ENCODE measurements at places on chromosomes 4 and X.

DNA sequence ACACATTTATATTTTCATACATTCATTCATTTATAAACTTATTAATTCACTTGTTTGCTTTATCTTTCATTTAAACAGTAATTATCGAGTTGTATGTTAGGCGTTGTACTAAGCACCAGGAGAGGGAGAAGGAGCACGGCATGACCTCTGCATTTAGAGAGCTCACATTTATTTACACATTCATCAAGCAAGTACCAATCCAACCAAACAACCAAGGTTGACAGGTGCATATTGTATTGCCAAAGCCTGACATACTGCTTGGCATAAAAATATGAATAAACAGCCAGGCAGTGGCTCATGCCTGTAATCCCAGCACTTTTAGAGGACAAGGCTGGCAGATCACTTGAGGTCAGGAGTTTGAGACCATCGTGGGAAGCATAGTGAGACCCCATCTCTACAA, 37.0 kb upstream of the CLNK start:
- no peak for DNase-seq

DNA sequence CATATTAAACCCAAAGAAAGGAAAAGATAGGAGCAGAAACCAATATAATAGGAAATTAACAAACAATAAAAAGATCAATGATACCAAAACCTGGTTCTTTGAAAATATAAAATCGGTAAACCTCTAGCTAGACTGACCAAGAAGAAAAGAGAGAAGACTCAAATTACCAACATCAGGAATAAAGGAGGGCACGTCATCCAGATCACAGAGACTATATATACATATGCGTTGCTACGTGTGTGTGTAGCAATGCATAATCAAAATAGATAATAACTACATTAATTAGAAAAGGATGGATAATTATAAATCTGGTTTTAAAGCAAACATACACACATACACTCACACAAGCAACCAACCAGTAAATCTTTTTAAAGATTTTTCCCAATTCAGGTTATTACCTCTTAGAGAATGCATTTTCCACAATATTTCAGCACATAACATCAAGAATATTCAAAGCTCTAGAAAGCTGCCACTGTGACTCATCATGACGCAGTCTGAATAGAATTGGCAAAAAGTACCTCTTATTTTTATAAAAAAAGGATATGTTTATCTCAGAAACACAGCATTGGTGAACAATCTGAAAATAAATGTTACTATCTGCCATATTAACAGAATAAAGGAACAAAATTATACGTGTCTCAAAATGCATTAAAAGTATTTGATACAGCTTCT, 41.4 kb upstream of the USP9X start:
- no peak for DNase-seq

DNA sequence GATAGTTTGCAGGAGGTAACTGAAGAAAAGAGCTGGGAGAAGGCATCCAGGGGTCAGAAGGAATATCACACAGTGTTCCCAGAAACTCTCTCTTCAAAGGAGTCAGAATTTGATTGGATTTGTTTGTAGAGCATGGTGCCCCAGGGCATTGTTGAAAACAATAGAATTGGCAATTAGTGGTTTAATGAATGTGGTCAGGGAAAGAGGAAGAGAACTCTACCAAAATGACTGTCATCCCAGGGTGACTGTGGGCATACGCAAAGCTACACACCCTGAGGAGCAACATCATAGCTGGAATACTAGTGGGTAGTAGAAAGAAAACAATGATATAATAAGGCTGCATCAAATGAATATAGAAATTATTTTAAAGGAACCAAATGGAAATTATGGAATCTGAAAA, 21.5 kb downstream of the TNIP2 start:
- no peak for DNase-seq

GRCh38 chrX:1283741-1284140, 15.1 kb downstream of the CSF2RA start:
- no peak for DNase-seq

- DNase-seq: no peak
Observed at GRCh38 chrX:27163236-27163635, 299.9 kb downstream of the PPP4R3C start.

DNA sequence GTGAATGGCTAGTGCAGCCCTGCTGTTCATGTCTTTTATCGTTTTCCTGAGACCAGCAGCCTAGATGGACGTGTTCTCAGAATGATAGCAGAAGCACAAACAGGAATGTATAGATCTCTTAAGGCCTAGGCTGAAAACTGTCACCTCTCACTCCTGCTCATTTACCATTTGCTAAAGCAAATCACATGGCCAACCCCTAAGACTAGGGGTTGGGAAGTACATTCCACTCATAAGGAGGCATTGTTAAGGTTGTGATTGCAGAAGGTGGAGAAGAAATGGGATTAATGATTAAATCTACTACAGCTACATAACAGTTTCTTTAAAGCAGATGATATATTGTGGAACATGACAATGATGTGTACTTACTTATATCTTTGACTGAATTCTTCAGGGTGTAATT, 536.8 kb upstream of the FTHL17 start:
- DNase-seq: no peak

DNA sequence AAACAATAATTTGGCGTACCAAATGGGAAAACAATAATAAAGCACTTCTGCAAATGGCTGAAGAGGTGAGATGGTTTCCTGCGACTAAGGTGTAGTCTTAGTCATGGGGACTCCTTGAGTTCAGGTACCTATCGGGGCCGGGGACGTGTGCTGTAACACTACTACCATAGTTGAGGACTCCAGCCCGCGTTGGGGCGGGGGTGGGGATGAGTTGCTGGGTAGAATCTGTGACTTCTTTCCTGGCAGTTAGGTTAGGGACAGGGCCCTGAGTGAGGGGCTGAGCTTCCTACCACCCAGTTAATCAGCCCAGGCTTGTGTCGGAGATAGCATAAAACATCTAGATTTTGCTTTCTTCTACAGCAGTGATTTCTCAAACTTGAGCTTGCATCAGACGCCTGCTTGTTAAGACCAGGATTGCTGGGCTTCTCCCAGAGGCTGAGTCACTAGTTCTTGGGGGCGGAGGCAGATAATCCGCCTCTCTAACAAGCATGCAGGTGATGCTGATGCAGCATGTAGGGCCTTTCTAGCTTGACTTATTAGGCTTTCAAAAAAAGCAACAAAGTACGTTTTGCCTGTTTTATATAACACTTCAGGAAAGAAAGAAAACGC, 30.2 kb downstream of the RBBP7 start:
- no peak for DNase-seq

DNA sequence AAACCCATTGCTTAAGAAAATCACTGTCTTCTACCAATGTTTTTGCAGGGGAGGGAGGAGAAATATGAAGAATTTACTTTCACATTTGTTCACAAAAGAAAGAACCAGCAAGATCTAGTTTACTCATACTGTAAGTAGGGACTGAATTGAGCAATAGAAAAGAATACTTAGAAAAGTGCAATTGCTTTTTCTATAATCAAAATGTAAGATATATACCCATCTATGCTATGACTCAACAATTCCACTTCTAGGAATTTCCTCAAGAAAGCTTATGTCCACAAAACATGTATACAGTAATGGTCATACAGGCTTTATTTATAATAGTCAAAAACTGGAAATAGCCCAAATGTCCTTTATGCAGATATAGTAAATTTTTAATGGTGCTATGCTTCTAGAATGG, 196.4 kb downstream of the LRBA start:
- no peak for DNase-seq

DNA sequence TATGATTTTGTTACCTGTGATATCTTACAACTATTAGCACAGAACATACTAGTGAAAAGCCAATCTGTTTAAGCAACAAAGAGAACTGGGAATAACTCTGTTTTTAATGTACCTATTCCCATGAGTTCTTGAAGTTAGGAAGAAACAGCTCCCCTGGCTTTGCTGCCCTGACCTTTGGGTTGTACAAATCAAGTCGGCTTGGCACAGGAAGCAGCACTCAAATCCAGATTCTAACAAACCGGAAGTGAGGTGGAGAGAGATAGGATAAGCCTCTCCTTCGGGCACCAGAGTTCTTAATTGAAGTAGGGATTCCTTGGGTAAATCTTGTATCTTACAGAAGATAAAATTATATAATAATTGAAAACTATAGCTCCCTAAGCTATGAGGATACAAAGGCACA, 144.8 kb upstream of the CPEB2 start:
- no peak for DNase-seq

DNA sequence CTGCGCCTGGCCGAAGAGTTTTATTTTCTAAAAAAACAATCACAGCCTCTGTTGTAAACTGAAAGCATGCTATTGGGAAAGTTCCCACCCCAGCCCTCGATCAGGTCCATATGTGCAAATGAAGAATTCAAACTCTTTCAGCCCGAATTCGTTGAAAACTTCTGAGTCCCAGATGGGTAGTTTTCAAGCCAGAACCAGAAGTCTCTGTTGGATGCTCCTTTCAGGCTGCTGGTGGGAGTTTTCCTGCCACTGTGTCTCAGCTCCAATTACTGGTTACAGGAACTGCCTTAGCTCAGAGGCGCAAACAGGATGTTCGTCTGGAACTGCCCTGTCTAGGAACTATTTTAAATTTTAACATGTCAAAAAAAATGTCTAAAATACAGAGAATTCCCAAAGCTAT, 9.3 kb upstream of the ALG13 start:
- no peak for DNase-seq

DNA sequence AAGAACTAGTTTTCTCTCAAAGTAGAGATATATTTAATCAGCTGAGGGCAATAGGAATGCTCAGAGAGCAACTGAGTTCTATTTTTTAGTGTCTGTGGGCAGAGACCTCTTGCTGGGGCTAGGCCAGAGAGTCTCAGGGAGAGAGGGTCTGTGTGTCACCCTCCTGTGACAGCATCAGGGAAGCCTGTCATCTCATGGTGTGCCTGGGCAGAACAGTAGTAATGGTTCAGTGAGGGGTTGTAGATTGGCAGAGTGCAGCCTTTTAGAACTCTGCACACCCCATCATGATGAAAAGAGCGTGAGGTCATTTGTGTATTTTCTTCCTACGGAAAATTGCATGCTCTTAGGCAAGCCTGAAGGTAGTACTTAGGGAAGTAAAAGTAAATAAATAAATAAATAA, 1396.5 kb upstream of the AGA start:
- DNase-seq: no peak

- DNase-seq: no peak
Observed at GRCh38 chrX:21509912-21510311, 135.7 kb downstream of the CNKSR2 start.

- no peak for DNase-seq
Observed at GRCh38 chr4:3123181-3123671, 48.7 kb downstream of the HTT start.

- DNase-seq: peak; percentile 61
Observed at GRCh38 chr4:173013232-173013930, 155.2 kb upstream of the GALNT7 start.

- no peak for DNase-seq
Observed at GRCh38 chr4:101158134-101158482, 189.2 kb downstream of the PPP3CA start.

- DNase-seq: no peak
Observed at GRCh38 chr4:81237791-81238190, 22.8 kb upstream of the PRKG2 start.

DNA sequence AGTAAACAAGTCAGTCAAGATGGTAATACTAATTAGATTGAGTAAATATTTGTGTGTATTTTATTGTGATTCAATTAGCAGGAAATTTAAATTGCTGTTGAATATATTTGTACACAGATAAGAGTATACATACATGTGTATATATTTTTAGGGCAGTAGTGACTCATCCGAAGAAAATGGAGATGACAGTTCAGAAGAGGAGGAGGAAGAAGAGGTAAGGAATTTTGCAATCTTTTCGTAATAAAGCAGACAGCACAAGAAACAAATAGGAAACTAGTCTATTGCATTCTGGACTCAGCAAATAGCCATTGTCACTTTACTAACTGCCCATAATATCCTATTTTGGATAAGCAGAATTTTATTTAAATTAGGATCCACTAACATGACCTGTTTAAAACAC, 6.6 kb downstream of the IBSP start:
- no peak for DNase-seq

GRCh38 chrX:131734621-131735020, 190.7 kb downstream of the OR13H1 start:
- DNase-seq: no peak

DNA sequence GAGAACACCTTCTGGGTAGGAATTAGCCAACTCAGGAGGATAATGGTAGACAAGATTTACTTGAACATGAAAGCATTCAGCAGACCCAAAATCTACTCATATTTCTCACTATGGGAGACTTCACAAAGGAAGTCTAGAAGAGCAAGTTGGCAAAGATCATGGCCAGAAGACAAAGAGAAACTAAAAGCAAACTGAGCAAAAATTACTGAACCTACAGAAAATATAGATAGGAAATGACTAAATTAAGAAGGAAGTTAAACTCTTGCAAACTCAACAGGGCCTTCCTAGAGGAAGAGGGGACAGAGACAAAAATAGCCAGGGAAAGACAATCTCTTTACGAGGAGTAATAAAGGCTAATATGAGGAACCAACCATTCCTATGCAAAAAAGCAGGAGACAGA, 18.7 kb downstream of the CORIN start:
- DNase-seq: no peak

DNA sequence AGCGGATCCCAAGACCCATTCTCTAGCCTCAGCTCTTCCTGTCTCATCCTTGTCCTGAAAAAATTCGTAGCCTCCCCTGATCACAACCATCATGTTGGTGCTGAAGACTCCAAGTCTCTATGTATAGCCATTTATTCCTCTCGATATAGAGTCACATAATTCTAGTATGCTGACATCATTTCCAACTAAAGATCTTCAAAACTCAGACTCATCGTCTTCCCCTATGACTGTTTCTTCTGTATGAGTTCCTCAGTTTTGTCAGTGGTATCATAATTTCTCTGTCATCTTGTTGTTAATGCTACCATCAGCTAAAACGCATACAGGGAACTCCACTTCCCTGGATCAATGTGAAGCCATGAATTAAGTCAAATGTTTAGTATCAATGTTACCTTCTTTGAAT, 41.2 kb downstream of the UNC5C start:
- no peak for DNase-seq

DNA sequence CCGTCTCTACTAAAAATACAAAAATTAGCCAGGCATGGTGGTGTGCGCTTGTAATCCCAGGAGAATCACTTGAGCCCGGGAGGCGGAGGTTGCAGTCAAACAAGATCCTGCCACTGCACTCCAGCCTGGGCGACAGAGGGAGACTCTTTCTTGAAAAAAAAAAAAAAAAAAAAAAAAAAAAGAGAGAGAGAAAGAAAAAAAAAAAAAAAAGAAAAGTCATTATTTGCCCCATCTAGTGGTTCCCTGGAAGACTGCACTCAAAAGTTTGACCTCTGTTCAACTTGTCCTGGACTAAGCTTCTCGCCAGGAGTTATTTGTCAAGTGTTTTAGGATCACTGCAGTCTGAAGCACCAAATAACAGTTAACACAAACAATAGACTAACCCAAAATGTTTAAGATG, 45.3 kb upstream of the KCTD8 start:
- DNase-seq: peak; percentile 7

DNA sequence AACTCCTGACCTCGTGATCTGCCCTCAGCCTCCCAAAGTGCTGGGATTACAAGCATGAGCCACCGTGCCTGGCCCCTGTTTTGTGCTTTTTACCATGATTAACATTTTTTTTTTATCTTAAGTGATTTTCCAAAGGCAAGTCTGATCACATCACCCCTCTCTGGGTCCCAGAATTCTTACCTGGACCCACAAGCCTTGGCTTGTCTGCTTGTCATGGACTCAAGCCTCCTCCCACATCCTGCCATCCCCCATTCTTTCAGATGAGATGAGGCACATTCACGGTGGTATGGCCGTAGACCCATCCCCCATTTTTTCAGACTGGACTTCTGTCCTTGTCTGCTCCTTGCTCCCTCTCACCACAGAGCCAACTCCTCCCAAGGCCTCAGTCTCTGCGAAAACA, 55.3 kb downstream of the APLN start:
- DNase-seq: no peak

GRCh38 chr4:184444215-184444952, 30.0 kb downstream of the IRF2 start:
- no peak for DNase-seq
